ENCODE measurements at places on chromosomes 6 and 20. TPM values are rescaled to one million over a fixed set of nuclear protein-coding genes. Genes with fewer than 3 reads are reported as not detected.

The PGC gene
- not detected for total RNA-seq

The WFDC10B gene
- not detected for total RNA-seq

The FLRT3 gene
- 4.0 TPM for total RNA-seq

The FOXQ1 gene
- total RNA-seq = 0.24 TPM

- DNase-seq = no peak
These were observed 202.1 kb upstream of the EPHA7 start for GRCh38 chr6:93621442-93621841.

- DNase-seq = peak; percentile 48
These were observed 24.6 kb downstream of the CEBPB start for GRCh38 chr20:50215101-50215690.
